ENCODE measurements at places on chromosomes 4 and X.
A peak's percentile ranks its signal among the peaks of the same experiment; 100 is the strongest.

GRCh38 chrX:54695816-54696487, 102.1 kb downstream of the ITIH6 start:
- DNase-seq = no peak

GRCh38 chrX:28651186-28651585, 63.9 kb downstream of the IL1RAPL1 start:
- no peak for DNase-seq

- DNase-seq = no peak
These were observed 15.4 kb downstream of the LRP2BP start for GRCh38 chr4:185380320-185380719.

GRCh38 chr4:52997132-52997416, 135.0 kb downstream of the RASL11B start:
- no peak for DNase-seq

DNA sequence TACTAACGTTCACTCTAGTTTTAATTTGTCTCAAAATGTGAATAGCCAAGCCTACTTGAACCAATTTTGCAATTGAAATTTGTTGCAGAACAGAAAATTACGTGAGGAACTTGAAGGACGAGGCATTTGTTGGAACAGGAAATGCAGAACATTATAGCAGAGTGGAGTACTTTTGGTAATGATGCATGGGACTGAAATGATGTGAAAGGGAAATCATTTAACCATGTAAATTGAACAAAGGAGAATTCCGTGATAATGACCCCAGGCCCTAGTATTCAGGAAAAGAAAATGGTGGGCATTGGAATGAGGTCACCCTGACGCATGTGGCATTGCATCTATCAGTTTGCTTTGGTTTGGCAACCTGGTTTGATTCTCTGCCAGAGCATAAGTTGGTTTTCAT, 44.9 kb upstream of the BEND4 start:
- no peak for DNase-seq

- no peak for DNase-seq
These were observed 444.7 kb downstream of the IQCM start for GRCh38 chr4:149370785-149371420.

DNA sequence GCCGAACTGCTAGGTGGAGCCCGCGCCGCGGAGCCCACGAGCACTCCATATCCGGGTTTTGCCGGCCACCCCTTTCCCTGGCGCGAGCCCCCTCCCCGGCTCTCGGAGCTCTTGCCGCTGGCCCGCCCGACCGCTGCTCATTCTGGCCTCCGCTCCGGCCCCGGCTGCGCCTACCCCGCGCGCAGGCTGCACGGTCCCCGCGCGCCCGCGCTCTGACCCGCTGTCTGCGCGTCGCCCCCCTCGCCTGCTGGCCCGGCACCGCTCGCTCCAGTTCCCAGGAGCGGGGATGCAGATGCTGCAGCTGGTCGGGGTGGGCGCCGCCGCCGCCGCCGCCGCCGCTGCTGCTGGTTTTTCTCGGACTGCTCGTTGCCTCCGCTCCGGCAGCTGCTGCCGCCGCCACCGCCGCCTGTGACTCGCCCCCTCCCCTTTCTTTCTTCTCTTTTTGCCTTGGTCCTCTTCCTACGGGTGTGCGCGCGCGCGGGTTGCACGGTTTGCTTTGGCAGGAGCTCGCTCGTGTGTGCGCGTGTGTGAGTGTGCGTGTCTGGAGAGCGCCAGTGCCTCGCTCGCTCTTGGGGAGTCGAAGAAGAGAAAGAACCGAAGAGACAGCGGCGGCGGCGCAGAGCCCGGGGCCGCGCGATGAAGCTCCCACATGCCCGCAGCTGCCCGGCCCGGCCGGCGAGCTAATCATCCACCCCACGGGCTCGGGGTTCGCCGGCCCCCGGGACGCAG, at the start of gene ADGRL3:
Gene ADGRL3 (plus strand): TSS at position 140 of the 729 bp plus-strand sequence.
- DNase-seq = no peak

DNA sequence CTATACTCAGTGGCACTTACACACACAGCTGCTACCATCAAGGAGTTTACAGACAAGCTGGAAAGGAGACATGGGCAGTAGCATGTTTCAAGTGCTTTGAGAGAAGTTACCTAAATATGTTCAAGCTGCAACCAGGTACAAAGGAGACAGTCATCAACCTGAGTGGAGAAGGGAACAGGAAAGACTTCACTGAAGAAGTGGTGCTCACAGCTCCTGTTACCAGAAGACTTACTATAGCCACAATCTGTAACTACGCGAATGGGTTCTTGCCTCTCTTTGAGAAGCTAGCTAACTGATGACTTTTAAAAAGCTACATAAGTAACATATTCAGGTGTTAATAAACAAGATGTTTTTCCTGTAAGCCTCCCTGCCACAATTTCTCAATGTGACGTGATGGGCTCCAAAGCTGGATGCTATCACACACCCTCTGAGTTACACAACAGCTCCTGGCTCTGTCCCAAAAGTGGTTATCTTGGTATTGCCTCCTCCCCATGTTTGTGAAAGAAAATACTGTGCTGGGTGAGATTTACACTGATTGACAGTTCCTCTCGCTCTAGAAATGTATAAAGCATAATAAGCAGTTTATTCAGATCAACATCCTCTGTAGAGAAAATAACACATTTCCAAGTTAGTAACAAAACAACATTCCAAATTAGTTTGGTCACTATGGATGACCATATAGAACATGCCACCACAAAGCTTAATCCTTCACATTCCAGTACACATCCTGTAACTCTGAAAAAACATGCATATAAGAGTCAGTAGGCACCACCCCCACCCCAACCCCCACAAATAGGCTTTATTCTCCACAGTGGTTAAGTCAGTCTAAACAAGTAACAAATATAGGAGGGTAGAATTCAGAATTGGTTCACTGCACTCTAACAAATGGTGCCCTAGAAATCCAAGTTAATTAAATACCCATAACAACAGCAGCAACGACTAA, 81.8 kb downstream of the FRYL start:
- DNase-seq = no peak

GRCh38 chrX:66815227-66815626, 176.3 kb upstream of the EDA2R start:
- DNase-seq = no peak

DNA sequence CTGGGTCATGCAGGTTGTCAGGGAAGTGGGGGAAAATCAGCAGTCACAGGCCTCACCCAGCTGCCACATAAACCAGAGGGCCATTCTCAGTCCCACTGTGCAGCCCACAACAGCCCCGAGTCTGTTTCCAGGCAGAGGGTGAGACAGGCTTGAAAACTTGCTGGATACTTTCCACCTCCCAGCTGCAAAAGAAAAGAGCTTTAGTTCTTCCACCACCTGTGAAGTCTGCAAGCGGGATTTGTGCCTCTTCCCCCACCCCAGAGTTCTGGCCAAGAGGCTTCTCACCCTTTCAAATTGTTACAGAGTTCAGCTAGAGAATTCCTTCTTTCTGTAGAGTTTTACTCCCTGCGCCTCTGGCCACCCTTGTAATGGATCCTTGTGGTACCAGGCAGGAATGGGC, 115.5 kb upstream of the ZDHHC15 start:
- no peak for DNase-seq

DNA sequence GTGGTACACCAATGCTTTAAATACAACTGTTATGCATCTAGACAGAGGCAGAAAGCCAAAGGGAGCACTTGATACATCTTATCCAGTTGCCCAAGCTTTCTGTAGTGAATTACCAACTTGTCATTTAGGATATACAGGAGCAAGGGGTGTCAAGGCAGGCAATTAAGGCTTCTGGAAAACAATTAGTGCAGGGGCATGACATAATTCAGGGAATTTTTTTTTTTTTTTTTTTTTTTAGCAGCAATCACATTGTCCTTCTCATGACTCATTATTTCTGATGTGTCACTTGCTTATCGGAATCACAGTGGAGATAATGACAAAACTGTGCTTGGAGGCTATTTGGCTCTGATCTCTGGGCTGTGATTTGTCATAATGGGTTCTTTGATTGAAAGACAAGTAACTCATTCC, 259.5 kb downstream of the ARHGAP24 start:
- no peak for DNase-seq

DNA sequence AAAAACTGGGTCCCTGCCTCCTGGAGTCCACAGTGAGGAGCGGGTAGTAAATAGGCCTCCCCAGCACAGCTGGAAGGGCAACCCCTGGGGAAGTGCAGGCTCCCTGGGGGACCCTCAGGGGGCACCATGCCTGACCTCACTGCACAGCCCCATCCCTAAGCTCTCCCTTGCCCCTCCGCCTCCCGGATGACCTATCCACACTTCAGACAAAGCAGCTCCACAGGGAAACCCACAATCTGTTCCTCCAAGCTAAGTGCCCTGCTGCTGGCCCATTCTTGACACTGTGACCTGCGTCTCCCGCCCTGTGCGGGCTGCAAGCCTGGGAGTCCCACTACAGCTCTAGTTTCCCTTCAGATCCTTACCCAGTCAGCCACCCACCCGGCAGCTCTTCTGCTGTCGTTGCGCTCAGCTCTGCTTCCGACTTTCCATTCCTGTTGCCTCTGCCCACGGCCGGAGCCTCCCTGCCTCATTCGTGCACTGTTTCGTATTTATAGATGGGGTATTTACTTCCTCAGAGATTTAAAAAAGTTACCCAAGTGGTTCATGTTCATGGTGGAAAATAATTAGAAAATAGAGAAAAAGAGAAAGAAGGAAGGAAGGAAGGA, 47.0 kb upstream of the STOX2 start:
- DNase-seq = no peak

DNA sequence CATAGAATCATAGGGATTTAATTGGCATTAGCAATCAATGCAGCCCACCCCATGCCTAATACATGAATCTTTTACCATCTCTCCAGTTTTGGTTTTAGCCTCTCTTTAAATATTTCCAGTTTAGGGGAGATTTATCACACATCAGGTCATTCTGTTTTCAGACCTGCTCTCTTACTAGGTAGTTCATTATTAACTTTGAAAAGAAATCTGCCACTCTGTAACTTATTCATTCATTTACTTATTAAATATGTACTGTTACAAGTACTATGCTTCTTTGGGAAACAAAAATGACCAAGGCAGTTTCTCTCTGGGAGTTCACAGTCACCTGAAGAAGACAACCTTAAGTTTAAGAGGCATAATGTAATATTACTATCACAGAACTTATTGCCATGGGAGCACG, 62.1 kb downstream of the USO1 start:
- DNase-seq = no peak

DNA sequence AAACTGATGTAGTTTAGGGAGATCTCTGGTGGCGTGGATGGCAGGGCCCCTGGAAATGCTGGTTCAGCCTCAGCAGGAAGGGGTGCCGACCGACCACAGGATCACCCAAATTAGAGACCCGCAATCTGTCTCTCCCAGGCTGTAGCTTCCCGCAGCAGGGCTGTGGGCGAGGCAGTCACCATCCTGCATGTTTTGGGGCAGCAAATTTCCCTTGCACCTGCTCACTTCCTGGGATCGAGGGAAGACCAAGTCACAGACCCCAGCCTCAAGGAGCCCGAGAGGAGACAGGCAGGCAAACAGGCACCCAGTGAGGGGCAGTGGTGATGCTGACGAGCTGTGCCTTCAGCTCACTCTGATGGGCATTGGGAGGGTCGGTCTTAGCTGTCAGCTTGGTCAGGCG, 21.2 kb upstream of the GPR78 start:
- no peak for DNase-seq

DNA sequence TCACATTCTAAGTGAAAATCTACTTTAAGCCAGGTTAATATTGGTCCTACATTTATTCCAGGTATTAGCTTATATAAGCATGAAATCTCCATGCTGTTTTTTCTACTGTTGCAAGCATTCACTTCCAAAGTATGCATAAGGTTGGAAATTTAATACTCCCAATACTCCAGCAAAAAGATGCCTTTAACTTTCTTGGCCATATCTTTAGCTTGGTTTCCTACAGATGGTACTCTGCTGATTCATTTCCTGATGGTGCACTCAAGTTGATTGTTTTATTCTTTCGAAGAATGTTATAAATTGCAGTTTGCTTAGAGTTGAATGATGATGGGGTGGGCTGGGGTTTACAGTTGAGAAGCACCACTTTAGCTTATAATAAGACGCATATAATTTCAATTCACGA, 330.2 kb downstream of the PTTG2 start:
- DNase-seq = no peak

DNA sequence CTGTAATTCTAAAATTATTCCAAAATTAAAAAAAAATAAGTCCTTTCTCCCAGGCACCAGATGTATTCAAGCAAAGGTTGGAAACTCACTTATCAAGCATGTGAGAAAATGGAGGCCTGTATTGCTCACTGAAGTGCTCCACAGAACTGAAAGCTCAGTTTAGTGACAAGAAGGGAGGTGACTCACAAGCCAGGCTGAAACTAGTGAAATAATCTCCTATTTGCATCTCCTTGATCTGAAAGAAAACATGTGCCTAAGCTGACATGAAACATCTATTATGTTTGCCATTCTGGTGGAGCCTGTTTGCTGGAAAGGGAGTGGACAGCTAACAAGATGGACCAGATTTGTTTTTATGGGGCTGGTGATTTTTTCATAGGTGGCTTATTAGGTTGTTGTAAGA, 54.0 kb upstream of the AMELX start:
- no peak for DNase-seq

DNA sequence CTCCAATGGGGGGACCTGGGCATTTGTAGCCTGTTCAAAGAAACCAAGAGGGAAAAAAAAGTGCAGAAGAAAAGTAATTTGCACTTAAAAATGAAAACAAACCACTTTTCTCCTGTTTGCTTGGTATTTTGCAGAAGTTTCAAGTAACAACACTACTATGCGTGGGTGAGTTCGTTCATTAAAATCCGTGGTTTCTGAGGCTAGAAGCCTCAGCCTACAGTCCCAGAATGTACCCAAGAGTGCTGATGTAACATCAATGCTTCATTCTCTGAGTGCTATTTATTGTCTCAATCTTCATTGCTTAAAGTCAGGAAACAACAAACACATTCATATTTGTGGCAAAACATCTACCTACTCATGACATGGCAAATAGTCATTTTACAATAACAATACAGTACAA, 29.2 kb downstream of the LGI2 start:
- DNase-seq = no peak

GRCh38 chrX:119784747-119785446, 6.5 kb downstream of the RPL39 start:
- DNase-seq = peak; percentile 47

GRCh38 chr4:26826721-26827120, 33.9 kb upstream of the STIM2 start:
- DNase-seq = no peak

DNA sequence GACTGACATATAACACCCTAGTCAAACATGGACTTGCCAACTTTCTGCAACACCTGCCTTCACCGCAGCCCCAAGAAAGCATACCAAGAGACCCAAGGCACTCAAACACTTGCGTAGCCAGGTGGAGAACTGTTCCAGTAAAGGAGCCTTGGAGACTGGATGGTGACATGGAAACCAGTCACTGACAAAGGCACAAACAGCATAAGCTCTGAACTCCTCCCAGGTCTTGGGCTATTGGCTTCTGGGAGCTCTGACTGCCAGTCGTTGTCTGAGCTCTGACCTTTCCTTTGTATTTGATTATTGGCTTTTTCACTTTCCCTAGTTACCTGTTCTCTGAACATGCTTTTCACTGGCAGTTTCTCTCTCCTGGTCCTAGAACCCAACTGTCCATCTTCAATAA, 38.3 kb downstream of the ARAP2 start:
- DNase-seq = no peak

GRCh38 chrX:27953171-27953570, 28.1 kb downstream of the DCAF8L1 start:
- no peak for DNase-seq

Measured in stimulated activated CD4-positive, alpha-beta T cell treated with anti-CD3 and anti-CD28 coated beads, Interleukin-4, amount 100 ng/mL, for 1 hour (primary cell).